Activated CD8-positive, alpha-beta memory T cell treated with anti-CD3 and anti-CD28 coated beads for 48 hours (primary cell): ENCODE measurements at places on chromosomes 16 and 17.
A peak's percentile ranks its signal among the peaks of the same experiment; 100 is the strongest.

GRCh38 chr16:49875806-49876715 is 20.1 kb upstream of the ZNF423 start:
- no peak for DNase-seq

DNA sequence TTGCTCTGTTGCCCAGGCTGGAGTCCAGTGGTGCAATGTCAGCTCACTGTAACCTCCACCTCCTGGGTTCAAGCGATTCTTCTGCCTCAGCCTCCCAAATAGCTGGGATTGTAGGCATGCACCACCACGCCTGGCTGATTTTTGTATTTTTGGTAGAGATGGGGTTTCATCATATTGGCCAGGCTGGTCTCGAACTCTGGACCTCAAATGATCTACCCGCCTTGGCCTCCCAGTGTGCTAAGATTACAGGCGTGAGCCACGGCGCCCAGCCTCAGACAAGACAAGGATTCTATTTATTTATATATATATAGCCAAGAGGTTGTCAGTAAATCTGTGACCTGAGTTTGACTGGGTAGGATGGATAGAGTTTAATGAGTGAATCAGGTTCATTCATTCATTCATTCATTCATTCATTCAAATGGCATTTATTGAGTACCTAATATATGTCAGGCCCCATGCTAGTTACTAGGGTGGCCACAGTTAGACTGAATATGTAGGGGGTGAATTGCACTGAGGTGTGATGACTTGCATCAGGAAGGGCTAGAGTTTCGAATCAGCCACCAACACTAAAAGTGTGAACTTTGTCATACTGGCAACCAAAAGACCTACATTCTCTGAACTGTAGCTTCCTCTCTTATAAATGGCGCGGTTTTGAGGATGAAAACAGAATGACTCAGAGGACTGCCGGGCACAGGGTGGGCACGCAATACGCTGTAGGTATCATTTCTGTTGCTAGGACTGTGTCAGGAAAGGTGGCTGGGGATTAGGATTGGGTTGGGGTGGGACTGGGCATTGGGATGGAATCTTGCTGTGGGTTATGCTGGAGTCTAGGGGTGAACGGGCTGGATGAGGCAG is 37.8 kb downstream of the ITGAE start:
- no peak for DNase-seq

- DNase-seq = no peak
Measured at GRCh38 chr16:56625943-56626654, 518 bp downstream of the MT1E start.

- no peak for DNase-seq
Measured at GRCh38 chr17:43517615-43518386, 28.3 kb downstream of the ETV4 start.

GRCh38 chr17:27327871-27328270 is 34.0 kb downstream of the WSB1 start:
- DNase-seq = no peak

GRCh38 chr17:8961829-8962228 is 3.7 kb downstream of the PIK3R5 start:
- DNase-seq = no peak

- DNase-seq = no peak
Measured at GRCh38 chr17:48071654-48072053, 23.5 kb downstream of the NFE2L1 start.

GRCh38 chr16:88703486-88704309 is 2.5 kb downstream of the RNF166 start:
- DNase-seq = no peak

- DNase-seq = no peak
Measured at GRCh38 chr17:79374087-79374689, 236.7 kb downstream of the RBFOX3 start.

DNA sequence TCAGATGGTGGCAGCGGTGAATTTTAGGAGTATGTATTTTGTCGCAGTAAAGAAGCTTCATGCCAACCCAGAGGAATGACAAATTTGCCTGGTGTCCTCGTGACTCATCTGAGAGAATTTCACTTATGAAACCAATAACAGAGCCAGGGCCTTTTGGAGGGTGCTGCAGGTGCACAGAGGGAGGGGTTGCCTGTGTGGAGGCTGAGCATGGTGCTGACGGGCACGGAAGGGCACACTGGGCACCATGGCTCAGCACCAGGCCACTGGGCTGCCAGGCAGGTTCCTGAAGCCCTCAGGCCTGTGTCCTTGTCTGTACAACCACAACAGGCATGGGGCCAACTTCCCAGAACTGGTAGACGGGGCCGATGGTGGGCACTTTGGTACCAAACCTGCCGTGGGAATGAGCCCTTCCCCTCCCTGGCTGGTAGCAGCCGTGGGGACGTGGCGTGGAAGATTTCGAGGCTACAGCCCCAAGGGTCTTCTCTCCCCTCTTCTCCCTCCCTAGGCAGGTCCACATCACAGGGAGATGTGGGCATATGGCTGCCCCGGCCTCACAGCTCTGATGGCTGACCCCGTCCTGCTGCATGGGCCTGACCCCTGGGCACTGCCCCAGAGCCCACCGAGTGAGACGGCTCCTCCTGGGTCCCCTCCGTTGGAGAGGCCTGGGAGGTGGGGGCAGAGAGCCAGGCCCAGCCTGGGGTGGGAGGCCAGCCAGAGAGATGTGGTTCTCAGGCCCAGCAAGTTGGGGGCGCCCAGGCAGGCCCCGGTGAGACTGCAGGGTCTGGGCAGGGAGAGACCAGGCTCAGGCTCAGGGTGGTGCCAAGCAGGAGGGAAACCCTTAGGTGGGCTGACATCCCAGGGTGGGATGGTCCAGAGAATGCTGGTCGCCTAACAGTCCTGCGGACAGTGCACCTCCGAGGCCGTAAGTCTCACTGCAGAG is 30.2 kb upstream of the ZNF469 start:
- DNase-seq = no peak

DNA sequence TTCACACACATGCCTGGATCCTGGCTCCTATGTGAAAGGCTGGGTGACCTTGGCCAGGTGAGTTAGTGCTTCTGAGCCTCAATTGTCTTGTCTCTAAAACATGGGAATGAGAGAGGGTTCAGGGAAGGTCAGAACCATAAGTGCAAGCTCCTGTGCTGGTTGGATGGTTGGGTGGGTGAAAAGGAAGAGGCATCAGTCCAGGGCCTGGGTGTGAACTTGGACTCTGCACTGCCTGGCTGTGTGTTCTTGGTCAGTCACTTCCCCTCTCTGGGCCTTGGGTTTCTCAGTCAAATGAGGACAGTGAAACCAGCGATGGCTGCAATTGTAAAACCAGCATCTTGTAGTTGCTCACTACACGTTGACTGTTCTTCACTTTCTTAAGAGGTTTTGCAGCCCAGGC is 643 bp upstream of the KCNG4 start:
- DNase-seq = no peak

DNA sequence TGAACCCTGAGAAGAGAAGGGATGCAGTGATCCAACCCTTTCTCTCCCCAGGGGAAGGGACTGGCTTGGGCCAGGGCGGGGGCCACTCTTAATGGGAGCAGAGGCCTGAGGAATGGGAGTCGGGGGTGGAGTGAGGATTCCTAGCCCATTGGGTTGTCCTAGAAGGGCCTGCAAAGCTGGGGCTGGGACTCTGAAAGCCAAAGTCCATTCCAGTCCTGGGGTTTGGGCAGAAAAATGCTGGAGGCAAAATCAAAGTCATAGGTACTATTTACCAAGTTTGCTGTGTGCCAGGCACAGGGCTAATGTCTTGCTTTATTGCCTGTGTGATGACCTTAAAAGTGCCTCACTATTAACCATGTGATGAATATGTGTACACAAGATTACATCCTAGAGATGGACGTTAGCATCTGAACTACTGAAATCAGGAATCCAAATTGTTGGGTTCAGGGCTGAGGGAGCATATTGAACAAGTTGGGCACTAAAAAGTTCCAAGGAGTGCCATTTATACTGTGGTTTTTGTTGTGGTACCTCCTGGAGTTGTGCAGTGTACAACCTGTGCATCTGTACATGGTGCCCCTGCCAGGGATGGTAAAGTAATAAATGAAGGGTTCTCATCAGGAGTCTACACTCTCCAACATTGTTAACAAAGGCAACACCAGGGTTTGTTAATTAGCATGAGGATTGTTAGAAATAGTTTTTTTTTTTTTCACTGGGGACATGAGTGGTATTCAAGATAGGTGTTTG is 84.4 kb upstream of the NKD1 start:
- DNase-seq = no peak

GRCh38 chr16:88966986-88967829 is 9.8 kb downstream of the CBFA2T3 start:
- no peak for DNase-seq

DNA sequence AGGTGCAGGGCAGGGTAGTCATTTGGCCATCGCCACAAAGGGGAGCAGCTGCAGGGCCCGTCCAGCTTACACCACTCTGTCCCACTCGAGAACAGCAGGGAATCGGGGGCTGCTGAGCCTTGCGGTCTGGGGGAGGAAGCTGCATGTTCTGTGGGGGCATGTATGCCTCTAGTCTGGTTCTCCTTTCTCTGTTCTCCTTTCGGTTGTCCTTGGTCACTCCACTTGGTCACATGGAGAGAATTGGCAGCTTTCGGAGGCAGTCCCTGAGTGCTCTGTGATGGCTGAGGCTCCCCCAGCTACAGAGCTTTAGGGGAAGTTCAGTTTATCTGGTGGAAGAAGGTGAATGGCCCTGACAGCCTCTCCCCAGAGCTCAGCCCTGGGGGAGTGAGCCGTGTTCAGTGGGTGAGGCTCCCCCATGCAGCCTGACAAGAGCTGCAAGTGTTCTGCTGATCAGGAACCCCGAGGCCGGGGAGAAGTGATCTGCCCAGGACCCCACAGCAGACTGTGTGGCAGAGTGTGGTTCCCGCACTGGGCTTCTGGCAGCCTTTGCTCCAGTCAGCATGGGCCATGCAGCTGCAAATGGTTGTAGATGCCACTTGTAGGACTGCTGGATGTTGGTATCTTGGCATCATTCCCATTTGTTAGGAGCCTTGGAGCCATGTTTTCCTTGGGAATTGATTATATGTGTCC is 22.3 kb upstream of the SMPD3 start:
- DNase-seq = no peak

GRCh38 chr16:57476546-57477410 is 9.5 kb downstream of the DOK4 start:
- no peak for DNase-seq

- DNase-seq = no peak
Measured at GRCh38 chr16:53878216-53878615, 174.3 kb downstream of the FTO start.

DNA sequence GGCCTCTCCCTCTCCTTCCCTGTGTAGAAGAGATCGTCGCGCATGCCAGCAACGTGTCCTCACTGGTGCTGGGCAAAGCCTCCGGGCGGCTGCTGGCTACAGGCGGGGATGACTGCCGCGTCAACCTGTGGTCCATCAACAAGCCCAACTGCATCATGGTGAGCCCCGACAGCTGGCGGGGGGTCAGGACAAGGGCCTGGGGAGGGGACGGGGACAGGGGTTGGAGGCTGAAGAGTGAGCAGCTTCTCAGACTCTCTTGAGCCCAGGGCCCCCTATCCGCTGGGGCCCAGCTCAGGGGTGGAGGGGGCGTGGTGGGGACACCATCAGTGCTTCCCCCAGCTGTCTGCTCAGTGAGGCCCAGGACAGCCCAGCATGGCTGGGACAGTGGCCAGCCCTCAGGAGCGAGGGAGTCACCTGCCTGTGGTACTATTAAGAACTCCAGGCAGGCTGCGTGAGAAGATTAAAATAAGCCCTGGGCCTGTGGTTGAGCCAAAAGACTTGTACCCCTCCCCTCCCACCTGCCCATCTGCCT is 6.2 kb downstream of the KATNB1 start:
- DNase-seq = no peak

DNA sequence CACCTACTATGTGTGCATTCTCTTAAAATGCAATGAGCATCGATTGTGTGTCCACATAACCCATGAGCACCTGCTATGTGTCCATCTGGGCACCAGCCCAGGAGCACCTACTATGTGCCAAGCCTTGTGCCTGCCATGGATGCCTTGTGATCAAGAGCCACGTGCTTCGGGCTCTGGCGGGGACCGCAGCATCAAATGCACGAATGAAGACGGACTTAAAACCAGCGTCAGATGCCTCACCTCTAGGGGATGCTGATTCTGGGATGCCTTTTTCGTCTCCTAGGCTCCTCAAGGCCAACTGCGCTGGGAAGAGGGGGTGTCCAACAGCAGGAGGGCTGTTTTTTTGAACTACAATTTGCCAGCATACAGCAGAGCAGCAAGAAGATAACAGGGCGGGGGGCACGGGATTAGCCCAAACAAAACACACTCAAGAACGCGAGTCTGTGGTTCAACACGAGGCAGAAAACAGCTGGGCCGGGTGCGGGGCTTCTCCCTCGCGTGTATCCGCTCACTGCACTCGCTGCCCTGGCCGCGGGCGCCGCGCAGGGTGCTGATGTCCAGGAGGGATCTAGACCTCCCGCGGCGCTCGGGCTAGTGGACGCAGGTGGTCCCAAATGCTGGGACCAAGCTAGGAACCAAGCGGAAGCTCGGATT is 1.2 kb upstream of the GLIS2 start:
- DNase-seq = no peak

DNA sequence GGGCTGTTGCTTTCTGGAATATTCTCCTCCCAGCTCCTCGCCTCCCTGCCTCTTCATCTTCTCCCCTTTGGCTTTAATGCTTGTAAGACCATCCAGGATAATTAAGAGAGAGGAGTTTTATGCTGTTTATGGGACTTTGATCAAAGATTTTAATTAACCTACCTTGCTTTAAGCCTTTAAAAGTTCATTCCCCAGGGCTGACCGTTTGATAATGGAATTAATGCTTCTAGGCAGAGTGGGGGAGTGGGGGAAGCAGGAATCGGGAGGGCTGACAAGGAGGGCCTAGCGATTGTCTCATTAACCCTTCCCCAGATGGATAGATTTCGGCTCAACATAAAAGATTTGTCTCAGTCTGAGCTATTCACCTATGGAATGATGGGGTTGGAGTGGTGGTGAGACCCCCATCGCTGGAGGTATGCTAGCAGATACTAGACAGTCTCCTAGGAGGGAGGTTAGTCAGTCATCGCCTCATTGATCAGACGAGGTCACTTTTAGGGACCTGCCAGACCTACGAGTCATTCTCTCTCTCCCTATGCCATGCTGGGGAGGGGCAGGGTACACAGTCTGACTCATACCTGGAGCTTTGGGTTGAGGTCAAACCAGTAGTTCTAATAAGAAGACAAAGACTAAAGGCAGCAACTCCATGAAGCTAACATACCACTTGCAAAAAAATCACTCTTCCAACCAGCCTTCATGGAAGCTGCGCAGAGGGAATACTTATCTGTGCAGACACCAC is 236.6 kb upstream of the NLRP1 start:
- DNase-seq = peak; percentile 4

DNA sequence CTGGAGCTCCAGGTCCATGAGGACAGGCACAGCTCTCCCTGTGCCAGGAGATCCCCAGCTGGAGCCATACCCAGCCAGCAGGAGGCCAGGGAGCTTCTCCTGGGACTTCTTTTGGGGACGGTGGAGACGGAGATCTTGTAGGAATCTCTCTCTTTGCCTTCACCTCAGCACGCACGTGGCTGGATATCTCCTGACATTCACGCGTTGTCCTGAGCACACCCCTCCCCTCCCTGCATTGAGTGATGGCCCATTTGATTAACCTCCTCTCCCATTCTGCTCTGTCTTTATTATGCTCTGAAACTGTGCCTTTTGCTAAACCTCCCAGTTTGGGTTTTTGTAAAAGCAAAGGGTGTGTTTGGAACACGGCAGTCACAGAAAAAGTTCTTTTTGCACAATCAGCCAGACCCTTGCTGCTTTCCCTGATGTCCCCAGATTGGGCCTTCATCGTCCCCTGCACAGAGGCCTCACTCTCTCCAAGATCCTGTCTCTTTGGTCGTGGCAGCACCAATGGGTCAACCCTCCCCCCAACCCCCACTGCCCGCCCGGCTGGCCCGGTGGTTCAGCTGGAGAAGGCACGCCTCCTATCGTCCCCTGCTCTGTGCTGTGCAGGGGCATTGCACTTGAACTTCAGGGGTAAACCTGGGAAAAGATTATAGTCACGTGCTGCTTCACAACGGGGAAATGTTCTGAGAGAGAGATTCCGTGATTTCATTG is 32.5 kb upstream of the LGALS9 start:
- no peak for DNase-seq
